ENCODE measurements at places on chromosomes 16 and 17.

DNA sequence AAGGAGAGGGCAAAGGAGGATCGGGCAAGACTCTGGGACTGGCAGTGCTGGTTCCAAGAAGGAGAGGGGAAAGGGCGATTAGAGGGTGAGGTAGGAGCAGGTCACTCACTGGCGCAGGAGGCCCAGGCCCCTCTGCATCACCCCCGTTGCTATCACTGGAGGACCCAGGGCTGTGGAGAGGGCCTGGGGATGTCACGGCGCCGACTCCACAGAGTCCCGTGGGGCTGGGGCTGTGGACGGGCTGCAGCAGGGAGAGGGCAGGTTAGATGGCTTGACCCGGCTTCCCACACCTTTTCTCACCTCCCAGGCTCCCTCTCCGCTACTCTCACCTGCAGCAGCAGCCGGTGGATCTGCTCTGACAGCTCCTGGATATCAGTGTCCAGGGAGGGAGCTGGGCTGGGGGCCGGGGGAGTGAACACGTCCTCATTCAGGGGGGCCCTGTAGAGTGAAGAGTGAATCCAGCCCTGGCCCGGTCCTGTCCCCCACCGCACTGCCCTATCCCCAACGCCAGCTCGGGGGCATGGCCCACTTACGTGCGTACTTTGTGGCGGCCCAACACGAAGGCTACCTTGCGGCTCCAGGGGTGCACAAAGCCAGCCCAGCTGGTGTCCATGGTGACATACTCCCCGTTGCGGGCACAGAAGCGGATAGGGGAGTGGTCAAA lies 4.9 kb downstream of the PER1 start:
- DNase-seq: no peak

DNA sequence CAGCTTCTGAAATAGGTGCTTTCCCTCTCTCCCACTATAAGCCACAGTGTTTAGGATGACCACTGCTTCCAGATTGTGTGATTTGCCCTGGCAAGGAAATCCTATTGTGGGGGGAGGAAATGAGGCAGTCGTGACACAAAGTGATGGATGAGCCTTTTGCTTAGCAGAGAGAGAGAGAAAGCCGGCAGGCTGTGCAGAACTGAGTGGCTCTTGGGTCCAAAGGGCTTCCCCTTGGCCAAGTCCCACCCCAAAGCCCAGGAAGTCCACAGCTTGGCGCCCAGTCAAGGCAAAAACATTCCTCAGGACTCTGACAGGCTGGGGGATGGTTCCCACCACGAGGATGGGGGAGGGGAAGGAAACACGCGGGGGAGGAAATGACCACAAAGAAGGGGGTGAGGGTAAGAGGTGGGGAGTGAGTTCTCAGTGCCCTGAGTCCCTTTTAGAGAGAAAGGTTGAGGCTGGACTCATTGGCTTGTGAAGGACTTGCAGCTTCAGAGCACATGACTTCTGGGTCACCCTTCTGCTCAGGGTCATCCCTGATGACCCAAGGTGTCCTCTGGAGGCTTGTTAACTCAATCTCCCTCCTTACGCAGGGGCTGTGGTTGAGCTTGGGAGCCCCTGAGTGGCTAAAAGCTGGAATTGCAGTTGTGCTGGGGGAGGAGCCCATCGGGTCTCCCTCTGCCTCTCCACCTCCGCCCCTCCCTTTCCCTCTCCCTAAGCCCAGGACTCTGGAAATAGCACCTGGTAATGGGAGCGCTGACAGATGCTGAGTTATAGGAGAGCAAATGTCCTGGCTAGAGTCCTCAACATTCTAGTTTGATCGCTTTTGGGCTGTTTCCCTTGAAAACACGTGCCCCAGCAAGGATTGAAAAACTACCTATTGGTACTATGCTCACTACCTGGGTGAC lies 10.3 kb upstream of the MSL1 start:
- DNase-seq: peak; percentile 94

- DNase-seq: peak; percentile 77
These were observed 5.3 kb downstream of the RPL13 start for GRCh38 chr16:89565506-89566372.

GRCh38 chr16:77677129-77677528 lies 45.2 kb upstream of the NUDT7 start:
- no peak for DNase-seq

- DNase-seq: peak; percentile 98
These were observed 236.3 kb downstream of the KCNJ2 start for GRCh38 chr17:70405492-70406220.
